ENCODE measurements at places on chromosomes 7 and 10. TPM values are rescaled to one million over a fixed set of nuclear protein-coding genes. Genes with fewer than 3 reads are reported as not detected.
A peak's percentile ranks its signal among the peaks of the same experiment; 100 is the strongest.

- DNase-seq, result peak; percentile 20
These were observed 39.5 kb upstream of the PRKG1 start for GRCh38 chr10:51034769-51035168.

GRCh38 chr10:63917363-63917762 is 396.2 kb downstream of the REEP3 start:
- no peak for DNase-seq

DNA sequence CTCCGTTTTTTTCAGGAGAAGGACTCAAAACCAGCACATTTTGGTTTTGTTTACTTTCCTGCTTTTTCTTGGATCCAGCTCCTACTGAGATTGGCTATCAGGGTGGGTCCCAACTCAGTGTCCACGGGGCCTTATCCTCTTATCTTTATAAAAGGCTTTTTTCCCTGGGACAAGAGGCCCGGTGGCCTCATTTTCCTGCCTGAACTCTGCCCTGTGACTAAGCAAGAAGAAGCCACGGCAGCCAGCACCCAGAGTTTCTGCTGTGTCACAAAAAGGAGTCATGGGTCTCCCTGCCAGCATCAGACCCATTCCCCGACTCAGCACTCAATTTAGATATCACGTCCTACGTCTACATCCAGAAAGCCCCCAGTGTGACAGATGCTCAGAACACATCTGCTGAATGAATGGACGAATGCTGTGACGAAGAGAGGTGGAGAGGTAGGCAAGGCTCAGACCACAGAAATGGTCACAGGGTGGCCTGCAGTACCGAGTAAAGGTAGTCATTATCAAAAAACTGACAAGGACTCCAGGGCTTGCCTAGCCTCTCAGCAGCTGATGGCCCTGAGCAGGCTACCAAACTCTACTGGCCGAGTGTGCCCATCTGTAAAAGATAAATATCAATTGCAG is 16.7 kb downstream of the DLG5 start:
- DNase-seq, result no peak

DNA sequence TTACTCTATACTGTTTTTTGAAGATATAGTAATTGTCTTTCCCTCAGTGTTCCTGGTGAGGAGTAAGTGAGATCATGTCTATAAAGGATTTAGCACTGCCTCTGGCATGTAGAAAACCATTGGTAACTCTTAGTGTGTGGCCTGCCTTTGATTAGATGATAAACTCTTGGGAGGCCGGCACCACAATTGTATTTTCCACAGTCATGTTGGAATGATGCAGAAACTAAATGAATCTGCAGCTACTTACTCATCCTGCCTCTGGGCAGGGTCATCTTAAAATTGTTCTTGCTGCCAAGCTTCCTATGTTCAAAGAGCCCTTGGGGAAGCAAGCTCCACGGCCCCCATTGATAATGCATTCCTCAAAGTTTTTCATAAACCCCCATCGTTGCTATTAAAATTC is 204.6 kb downstream of the ANKRD7 start:
- no peak for DNase-seq

GRCh38 chr10:21700474-21700873 is 166.4 kb downstream of the MLLT10 start:
- DNase-seq, result no peak

- DNase-seq, result no peak
These were observed 114.4 kb downstream of the NPSR1 start for GRCh38 chr7:34772296-34772938.

GRCh38 chr7:104529567-104529966 is 201.2 kb downstream of the LHFPL3 start:
- no peak for DNase-seq

- no peak for DNase-seq
These were observed 61.4 kb downstream of the MGMT start for GRCh38 chr10:129528376-129528978.

DNA sequence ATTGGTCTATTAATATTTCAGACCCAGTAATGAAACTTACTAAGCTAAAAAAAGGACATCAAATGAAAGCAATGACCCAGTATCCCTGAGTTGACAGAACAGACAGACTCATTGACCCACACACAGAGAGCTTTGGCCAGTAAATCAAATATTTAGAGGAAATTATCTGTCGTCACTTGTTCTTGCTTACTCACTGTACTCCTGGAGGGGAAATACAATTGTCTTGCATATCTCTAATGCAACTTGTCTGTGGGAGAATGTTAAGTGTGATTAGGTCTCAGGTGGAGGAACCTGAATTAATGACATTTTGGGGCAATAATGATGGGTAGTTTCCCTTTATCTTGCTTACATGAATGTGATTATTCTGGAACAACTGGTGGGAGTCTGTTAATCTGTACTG is 80.4 kb downstream of the CUBN start:
- no peak for DNase-seq

DNA sequence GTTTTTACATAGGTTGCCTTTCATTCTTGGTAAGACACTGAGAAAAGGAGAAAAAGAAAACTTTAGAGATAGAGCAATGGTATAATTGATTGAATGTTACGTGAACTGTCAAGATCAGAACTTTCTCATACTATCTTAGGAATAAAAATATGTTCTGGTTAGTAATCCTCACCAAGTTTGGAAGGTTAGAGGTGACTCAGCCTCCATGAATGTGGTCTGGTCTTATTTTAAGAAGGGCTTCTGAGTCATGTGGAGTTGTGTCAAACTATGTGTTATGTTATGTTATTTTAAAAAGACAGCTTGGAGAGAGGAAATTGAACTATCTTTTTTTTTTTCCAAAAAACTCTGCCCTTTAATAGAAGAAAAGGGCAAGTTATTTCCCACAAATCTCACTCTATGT is 458.6 kb upstream of the KLF6 start:
- no peak for DNase-seq

DNA sequence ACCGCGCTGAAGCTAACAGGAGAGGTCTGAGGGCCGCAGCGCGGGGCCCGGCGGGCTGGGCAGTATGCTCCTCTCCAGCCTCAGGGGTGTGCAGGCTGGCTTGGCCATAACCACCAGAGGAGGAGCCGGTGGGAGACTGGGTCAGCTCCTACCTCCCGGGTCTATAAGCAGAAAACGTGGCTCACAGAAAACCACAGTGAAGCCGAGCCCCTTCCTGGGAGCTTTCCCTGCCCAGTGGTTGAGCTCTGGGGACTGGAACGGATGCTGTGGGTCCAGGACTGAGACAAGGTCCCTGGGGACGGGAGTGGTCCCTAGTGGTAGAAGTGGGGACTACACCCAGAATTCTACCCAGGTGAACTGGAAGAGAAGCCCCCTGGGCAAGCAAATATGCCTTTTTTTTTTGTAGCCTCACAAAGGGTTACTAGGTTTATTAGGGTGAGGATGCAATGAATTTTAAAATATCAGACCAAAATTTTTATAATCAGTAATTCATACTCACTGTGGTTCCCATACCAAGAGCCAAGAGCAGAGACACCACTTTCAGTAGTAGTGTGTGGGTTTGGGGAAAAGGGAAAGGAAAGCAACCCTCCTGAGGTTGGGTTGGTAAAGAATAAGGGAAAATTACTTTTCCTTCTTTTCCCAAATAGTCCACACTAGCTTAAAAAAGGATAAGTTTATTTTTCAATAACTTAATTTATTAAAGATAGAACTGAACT is 67.9 kb upstream of the PRKCQ start:
- DNase-seq, result peak; percentile 93

DNA sequence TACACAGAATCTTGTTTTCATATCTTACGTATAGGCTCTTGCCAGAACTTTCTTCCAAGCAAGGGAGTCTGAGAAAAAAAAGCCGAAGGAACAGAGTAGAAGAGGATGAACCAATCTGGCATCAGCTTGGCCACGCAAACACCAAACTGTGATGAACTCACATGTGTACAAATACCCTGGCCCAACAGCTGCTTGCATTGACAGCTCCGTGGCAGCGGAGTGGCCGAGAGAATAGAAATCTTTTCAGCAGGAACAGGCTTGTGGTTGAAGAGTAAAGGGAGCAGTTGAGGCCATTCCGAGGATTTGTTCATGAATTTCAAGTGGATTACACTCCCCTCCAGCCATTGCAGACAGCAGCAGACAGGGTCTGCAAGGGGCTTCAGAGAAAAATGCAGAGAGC is 173.8 kb upstream of the PLXNA4 start:
- DNase-seq, result no peak

DNA sequence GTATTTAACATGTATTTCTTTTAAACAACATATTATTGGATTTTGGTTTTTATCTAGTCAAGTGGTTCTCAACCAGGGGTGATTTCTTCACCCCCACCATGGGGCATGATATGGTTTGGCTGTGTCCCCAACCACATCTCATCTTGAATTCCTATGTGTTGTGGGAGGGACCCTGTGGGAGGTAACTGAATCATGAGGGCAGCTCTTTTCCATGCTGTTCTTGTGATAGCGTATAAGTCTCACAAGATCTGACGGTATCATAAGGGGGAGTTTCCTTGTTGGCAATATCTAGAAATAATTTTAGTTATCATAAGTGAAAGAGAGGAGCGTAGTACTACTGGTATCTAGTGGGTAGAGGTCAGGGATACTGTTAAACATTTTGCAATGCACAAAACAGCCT is 37.6 kb downstream of the TMEM168 start:
- no peak for DNase-seq

GRCh38 chr7:133003052-133003910 is 78.6 kb downstream of the CHCHD3 start:
- DNase-seq, result no peak

DNA sequence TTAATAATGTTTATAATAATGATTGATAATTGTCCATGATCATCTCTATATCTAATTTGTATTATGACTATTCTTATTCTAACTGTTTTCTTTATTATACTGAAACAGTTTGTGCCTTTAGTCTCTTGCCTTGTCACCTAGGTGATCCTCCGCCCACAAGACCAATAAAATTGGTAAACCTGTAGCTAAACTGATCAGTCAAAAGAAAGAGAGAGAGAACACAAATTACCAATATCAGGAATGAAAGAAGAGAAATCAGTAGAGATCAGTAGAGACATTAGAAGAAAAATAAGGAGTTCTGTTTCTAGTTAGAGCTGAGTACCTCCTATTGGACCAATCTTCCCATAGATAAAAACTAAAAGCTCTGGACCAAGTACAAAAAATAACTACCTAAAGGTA is 6.1 kb upstream of the COA1 start:
- DNase-seq, result no peak

DNA sequence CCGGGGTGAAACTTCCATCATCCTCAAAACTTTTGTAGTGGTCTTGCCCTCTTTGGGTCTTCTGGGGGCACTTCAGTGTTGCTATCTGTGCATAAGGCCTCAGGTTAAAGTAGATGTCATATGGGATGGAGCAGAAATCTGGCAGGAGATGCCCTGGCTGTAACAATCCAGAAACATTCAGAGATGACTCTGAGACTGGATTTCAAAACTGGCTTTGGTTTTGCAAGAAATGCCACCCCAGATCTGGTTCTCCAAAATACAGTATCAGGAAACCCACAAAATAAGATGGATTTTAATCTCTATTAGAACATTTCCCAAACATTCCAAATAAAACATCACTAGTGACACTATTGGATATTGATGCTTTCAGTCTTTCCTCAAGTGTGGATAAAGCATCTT is 191.5 kb downstream of the REEP3 start:
- DNase-seq, result no peak

- peak; percentile 38 for DNase-seq
These were observed 39.3 kb downstream of the TMEM270 start for GRCh38 chr7:73900286-73900685.

- peak; percentile 75 for DNase-seq
These were observed 6.2 kb upstream of the CH25H start for GRCh38 chr10:89213191-89213808.

GRCh38 chr7:41708581-41709358 is 5.9 kb upstream of the INHBA start:
- DNase-seq, result no peak

- no peak for DNase-seq
These were observed 45.2 kb downstream of the COL1A2 start for GRCh38 chr7:94439893-94440381.

ALOX5 gene
- total RNA-seq, result 5.7 TPM

IFIT1B gene
- total RNA-seq, result not detected

LMTK2 gene
- total RNA-seq, result 26.8 TPM

C10orf105 gene
- total RNA-seq, result 0.19 TPM

GRID1 gene
- 0.82 TPM for total RNA-seq
